Stimulated activated CD4-positive, alpha-beta T cell treated with anti-CD3 and anti-CD28 coated beads, Interleukin-1b, Interleukin-23, amount 100 ng/mL, for 1 hour (primary cell): ENCODE measurements at places on chromosomes 7 and 10.

DNA sequence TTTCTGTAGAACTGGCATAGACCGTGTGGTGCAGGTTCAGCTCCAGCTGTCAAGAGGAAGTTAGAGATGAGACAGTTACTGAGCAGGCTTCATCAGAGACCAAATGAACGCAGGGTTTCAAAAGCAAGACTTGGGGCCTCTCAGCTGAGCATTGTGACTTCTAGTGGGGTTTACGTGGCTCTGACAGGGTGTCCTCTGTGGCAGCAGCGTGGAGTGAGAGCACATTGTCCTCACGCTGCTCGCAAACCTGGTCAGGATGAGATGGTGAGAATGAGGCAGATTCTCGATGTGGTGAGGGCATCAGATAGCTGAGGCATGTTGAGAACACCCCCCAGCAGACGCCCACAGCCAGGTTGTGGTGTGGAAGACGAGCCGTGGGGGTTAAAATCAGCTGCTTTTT, 126.0 kb downstream of the DNAJB6 start:
- no peak for DNase-seq

- DNase-seq = no peak
These were observed 68.3 kb downstream of the PRKAG2 start for GRCh38 chr7:151808400-151809145.

DNA sequence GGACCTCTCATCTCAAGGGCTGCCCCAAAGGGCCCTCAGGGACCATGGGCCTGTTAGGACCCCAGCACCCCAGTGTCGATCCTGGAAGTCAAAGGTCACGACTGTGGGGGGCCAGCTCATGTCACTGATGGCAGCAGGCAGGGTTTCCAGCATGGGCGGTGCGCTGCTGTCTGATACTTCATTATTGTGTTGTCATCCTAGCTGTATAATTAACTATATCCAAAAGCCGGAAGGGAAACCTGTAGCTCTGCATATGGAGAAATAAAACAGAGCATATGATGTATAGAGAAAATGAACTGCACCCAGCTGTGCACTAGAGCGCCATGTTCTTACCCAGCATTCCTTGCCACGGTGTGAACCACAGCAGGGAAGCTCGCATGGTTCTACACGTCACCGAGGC, 196.3 kb downstream of the EBF3 start:
- DNase-seq = no peak

- no peak for DNase-seq
These were observed 215.2 kb upstream of the MKLN1 start for GRCh38 chr7:131112431-131112830.

DNA sequence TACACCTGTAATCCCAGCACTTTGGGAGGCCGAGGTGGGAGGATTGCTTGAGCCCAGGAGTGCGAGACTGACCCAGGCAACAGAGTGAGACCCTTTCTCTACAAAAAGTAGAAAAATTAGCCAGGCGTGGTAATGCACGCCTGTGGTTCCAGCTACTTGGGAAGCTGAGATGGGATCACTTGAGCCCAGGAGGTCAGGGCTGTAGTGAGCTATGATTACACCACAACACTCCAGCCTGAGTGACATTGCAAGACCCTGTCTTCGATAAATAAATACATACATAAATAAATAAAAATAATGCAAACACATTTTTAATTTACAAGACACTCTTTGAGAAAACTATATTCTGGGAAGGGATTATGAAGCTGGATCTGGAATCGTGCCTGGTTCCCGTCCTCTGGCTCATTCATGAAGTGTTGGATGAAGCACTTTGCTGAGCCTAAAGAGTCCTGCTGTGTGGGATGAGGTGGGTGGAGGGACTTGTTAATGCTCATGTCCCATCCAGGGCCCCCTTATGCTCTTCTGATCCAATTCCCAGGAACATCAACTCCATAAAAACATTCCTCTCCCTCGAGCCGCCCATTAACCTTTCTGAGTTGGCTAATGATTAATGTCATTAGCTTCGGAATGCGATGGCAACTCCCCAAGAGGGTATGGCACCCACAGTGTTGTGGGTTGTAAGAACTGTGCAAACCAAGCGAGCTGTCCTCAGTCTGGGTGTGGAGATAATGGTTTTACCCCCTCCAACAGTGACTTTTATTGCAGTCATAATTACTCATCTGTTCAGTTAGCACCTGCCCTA, 236.3 kb downstream of the BAMBI start:
- DNase-seq = no peak

DNA sequence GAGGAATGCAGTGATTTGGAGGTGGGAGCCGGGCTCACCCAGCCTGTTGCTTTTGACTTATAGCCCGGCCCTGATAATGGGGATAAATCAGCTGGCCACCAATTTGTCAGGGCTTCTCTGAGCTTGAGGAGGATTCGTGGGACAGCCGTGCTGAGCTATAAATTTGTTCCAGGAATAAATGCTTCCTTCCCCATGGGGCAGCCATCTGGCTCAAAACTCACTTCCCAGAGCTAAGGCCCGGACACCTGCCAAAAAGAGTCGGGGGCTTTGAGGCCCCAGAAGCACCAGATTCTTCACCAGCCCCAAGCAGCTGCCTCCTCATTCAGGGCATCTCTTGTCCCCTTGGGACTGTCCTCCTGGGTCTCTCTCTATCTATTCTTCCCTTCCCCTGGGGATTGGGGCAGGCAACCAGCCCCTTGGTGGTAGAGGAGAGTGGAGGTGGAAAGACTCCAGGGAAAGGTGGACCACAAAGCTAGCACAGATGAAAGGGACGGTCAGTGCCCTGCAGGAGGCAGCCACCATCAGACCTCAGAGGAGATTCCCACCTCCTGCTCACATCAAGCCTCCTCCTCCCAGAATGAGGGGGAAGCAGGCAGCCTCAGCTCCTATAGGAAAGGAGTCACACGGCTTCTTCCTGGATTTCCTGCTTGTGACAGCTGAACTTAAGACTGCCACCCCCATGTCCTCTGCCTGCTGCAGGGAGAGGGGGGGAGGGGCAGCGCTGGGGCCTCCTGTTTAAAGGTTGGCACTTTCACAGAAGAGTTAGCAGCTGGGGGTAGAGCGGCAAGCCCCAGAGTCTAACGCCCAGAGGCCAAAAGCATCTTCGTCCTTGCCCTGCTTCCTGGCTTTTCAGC, 44.2 kb upstream of the LRRC4 start:
- no peak for DNase-seq

DNA sequence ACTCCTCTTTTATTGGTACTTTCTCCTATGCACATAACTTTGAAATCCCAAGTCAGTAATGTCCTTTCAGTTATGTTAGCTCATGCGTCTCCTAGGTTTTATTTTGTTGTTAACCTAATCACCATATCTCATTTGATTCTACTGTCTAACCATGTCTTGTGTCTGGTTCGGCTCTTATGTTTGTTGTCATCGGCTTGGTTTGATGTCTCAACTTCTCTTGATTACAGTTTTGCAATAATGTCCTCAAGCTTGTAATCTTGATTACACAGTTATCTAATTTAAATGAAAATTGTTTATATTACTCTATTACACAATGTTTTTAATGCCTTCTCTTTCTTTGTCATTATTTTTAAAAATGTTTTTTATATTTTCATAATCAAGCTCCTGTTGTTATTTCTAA, 35.9 kb upstream of the SEMA3A start:
- no peak for DNase-seq

- no peak for DNase-seq
These were observed 15.2 kb downstream of the CALML5 start for GRCh38 chr10:5484205-5484604.

DNA sequence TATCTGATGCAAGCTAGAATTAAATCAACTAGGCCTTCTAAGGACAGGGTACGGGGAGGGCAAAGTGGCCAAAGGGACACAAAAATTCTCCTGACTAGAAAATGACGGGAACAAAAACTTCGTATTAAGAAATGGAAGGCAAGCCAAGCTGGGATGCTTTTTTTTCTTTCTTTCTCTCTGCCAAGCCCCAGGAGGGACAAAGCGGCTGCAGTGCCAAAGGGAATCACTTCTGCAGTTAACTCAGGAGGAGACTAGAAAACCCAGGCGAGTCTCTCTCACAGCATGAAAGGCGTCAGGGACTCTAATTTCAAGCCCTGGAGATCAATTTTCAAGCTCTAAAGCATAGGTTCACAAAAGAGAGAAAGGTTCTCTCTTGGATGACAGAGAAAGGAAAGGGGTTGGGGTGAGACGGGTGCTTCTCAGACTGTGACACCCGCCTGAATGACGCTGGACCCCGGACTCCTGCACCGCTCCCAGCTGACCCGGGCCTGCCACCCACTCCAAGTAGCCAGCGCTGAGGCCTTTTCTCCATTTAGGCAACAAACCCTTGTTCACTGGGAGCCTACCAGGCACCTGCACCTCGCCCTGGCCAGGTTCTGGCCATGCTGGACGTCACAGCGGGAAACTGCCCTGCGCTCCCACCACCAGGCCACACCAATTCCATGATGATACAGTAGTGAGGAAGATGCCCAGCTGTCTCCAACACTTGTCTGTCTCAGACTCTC, 56.5 kb downstream of the KIAA1549 start:
- no peak for DNase-seq

- no peak for DNase-seq
These were observed 448.1 kb downstream of the GATA3 start for GRCh38 chr10:8502573-8502972.

- DNase-seq = no peak
These were observed 201.6 kb downstream of the SEMA3D start for GRCh38 chr7:84985073-84985784.

GRCh38 chr10:50224330-50224952, 26.9 kb downstream of the ASAH2 start:
- no peak for DNase-seq

GRCh38 chr10:68251625-68252495, 19.9 kb upstream of the ATOH7 start:
- no peak for DNase-seq

DNA sequence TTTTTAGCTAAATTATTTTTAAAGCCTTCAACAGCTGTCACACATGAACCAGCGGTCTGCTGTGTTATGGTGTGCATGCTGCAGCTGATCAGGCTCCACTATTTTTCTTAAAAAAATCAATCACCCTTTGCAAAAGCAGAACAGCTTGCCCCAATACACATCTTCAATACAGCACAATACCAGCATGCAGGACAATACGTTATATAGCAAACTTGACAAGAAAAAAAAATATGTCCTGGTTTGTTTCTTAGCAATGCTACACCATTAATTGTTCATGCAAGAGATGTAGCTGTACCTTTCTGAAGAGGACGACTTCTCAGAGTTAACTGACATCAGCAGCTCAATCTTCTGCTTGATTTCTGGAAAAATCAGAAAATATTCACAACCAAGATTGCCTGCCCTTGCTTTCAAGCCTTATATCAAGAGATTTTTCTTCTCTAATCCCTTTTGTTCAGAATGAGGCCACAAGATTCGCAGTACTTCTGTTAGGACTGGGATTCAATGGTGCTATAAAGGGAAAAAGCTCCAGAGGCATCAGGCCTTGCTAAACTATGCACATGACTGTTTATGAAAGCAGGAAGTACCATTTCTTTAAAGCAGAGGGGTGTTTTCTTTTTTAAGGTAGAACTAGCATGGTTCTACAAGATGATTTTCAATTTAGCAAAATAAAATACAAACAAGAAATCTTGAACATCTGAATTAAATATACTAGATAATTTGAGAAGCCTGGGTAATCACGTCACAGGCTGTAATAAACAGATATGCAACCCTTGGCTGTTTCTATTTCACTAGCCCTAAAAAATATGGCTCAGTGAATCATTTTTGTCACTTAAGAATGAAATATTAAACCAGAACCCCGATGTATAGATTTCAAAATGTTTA, 120.0 kb downstream of the SRPK2 start:
- no peak for DNase-seq

GRCh38 chr7:128917122-128917521, 6.6 kb upstream of the KCP start:
- DNase-seq = no peak

DNA sequence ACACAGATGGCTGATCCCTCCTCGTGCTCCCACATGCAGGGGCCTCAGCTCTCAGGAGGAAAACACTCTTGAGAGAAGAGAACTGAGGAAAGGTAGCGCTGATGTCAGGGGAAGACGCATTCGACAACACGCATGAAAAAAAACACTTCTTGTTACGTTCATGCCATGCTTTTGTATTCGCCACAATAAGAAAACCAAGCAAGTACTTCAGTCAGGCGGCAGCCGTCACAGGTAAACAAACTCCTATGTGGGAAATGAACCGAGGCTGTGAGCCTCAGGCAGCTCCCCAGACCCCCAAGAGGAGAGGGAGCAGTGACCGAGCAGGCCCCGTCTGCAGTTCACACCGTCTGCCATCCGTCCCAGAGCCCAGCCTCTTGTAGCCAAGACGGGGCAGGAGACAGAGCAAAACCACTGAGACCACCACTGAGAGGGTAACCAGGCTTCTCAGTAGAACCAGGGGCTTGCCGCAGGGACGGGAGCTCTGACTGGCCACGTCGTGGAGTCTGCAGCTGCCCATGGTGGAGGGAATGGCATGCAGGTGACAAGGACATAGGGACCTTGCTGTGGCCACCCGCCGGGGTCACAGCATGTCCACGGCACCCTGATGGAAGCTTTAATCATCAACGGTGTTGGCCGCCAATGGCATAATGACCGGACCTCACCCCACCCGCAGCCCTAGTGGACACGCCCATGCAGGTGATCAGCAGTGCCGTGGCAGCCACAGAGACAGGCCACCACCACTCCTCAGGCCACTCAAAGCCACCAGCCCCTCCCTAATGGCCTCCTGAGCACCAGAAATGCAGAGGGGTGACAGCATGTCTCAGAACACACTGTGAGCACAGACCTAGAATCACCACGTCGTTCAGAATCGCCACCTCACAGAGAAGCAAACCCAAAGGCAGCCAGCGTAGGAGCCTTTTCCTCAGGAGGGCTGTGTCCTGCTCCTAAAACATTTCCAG, 304.3 kb downstream of the PTPRN2 start:
- DNase-seq = no peak

GRCh38 chr10:14333606-14334005, 2.9 kb upstream of the FRMD4A start:
- no peak for DNase-seq

DNA sequence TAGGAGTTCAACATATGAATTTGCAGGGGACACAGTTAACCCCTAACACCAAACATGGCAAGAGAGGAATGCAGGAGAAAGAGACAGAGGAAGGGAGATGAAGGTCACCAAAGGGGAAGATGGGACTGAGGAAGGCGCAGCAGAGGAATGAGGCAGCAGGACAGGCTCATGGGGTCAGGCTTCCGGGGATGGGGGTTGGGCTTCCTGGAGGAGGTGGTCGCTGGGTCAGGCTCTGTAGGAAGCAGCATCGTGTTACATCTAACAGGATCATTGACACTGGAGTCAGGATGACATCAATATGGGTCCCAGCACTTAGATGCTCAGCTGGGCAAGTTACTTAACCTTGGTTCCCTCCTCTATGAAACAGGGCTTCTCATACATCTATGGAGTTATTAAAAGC, 113.2 kb downstream of the NPTX2 start:
- DNase-seq = no peak

- no peak for DNase-seq
These were observed 175.7 kb downstream of the LRRN3 start for GRCh38 chr7:111266613-111267012.

DNA sequence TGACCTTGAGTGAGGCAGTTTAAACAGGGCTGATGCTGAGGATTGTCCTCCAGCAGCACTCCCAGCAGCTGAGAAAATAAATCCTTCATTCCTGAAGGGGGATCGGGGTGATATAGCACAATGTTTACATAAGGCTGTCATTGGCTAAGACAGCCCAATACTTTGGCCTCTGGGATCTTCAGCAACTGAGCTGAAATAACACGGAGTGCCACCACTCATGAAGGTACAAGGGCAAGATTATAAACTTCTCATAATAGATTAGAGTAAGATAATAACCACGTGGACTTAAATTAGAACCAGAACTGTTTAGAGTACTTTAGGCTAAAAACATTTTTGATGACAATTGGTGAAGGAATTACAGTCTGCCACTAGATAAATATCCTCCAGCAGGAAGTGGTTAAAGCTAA, 70.0 kb upstream of the PAPSS2 start:
- no peak for DNase-seq

GRCh38 chr7:23471106-23471859, 992 bp upstream of the IGF2BP3 start:
- DNase-seq = no peak
